ENCODE measurements at places on chromosomes 5 and 9.

DNA sequence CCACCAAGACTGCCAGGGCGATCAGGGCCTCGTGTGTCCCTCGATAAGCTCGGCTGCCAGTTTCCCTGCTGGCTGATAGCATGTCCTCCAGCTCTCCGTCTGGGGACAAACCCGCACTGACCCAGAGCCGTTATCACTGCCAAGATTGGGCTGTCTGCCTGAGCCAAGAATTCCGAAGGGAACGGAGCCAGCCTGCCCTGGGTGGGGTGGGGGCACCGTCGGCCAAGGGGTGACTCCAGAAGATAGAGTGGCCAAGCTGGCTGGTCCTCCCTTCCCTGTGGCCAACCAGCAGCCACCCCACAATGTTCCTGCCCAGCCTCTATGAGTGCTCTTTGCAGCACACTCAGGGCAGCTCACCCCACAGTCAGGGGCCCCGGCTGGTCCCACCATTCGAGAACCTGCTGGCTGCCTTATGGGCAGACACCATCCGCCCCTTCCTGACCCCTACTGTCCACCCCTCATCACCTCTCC, 29.4 kb downstream of the HRH2 start:
- DNase-seq = no peak

- DNase-seq = no peak
These were observed 38.6 kb upstream of the PCSK5 start for GRCh38 chr9:75851917-75852316.

DNA sequence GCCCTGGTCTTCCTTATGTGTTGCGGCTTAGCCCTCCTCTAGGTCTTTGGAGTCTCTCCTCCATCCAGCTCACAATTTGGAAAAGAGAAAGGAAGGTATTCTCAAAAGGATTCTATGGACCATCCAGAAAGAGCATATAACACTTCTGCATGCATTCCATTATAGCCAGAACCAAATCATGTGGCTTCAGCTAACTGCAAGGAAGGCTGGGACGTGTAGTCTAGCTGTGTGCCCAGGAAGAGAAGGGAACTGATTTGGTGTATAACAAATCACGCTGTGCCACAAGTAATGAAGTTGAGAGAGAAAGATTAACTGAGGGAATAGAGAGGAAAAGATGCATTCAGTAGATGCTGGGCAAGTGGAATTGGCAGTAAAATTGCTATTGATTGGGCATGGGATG, 43.7 kb downstream of the PLPPR1 start:
- DNase-seq = no peak

- DNase-seq = no peak
These were observed 113.0 kb upstream of the PCA3 start for GRCh38 chr9:76651119-76651705.

GRCh38 chr9:132042324-132042723, 37.3 kb downstream of the MED27 start:
- no peak for DNase-seq

DNA sequence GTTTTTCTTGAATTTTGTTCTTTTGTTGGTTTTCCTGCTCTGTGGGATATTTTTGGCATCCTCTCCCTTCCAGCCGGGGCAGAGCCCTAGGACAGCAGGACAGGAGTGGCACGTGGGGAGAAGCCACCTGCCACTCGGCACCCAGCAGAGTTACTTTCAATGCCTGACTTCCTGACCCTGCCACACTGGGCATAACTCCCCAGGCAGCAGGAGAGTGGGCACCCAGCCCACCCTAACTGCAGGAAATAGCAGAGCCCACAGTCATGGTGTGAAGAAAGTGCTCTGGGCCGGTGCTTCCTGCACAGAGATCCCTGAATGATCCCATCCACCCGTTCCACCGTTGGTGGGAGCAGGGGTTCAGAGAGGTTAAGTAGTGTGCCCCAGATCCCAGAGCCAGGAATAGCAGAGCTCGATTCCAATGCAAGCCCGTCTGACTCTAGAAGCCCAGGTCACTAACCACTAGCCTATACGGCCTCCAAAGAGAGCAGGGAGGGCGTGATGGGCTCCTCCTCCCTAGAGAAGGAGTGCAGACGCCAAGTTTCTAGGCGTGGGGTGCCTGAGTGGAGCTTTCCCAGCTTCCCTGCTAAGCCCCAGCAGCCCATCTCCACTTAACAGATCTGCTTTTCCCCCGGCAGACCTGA, 8.1 kb upstream of the NUP214 start:
- DNase-seq = no peak

GRCh38 chr9:113609562-113610318, 146.2 kb downstream of the RGS3 start:
- DNase-seq = no peak

DNA sequence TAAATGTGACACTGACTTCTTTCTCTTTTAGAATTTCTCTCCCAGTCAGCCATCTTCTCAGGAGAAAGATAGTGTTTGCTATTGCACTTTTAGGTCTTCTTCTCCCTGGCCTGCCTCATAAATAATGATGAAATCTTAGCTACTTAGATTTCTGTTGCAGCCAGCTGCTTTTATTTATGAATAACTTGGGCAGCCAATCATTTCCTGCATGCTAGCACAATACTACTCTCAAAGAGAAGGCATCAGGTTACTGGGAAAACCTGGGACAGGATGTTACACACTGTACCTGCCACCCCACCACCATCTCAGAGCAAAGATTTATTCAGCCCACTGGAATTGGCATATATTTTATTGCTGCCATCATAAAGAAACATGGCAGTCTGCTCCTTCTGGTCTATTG, 266.6 kb downstream of the PRELID2 start:
- no peak for DNase-seq

DNA sequence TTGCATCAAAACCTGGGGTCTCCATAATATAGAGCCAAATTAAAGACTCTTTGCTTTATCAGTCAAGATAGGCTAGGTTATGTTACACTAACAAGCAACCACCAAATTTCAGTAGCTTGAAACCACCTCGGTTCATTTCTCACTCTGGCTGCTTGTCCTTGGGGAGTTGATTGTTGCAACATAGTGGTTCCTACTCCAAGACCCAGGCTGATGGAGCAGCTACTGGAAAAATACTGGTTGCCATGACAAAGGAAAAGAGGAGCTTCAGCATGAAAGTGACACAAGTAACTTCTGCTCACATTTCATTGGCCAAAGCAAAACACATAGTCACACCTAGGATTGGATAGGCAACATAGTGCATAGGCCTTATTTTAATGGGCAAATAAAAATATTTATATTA, 18.5 kb upstream of the RCL1 start:
- no peak for DNase-seq

- DNase-seq = no peak
These were observed 92.1 kb upstream of the IL12B start for GRCh38 chr5:159422361-159422760.

- DNase-seq = no peak
These were observed 241.5 kb downstream of the MAN2A1 start for GRCh38 chr5:109931049-109931780.

DNA sequence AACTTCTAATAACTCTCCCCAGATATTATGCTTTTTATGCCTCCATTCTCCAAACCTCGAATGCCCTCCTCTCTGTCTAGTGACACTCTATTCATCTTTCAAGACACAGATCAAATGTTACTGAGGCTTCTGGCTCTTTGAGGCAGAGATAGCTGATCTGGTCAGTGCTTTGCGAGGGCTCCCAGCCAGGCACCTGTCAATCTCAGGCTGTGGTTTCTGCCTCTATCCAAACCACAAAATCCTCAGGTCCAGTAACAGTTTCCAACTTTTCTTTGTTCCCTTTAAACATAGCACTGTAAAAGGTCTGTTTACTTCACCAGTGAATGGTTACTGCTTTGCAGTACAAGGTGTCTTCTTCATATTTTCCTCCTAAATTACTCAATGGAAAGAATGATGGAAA, 11.5 kb upstream of the STK32A start:
- DNase-seq = no peak

DNA sequence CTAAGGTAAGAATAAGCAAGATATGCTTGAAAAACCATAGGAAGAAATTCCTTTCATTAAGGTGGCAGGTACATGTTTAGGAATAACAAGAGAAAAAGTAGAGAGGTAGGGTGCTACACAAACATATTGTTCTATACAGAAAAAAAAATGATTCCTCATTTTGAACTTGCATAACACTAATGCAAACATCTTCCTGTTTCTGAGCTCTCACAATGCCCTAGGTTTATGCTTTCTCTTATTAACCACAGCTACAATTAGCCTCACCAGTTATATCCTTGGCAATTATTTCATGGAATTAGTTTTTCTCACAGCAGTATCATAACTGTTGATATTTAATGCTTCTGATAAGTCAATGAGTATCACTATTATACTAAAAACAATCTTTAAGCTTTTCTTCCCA, 20.7 kb downstream of the CEMIP2 start:
- no peak for DNase-seq

DNA sequence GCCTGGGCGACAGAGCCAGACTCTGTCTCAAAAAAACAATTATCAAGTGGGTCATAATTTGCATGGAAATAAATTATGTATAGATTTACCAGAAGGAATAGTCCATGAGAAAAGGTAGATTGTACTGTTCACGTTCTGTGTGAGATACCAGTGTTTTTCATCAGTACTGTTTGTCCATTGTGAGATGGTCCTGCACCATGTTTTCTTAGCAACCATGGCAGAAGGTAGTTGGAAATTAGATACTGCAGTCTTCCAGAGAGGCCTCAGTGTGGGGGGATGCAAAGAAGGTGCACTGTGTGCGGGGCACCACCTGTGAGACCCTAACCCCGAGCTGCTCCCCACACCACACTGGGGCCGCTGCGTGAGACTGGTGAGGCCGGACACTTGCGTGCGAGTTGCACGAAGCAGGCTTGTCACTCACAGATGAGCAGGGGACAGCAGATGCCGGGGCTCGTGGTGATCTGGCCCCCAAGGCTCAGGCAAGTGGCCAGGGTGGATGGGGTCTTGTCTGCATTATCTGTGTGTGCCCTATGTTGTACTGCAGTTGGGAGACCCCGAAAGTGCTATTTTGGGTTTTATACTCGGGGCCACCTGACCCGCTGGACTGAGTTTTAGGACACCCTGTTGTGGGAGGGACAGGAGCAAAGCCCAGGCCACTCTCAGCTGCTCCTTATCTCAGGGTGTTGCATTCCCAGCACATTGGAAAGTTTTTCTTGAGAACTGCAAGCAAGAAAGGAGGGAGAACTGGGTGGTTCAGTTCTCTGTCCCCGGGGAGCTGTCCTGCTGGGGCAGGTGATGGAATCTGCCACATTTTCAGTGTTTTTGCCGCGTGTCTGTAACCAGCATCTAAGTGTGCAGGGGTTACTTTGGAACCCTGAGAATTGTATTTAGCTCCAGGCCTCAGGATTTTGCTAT, 61.9 kb downstream of the EHMT1 start:
- no peak for DNase-seq

DNA sequence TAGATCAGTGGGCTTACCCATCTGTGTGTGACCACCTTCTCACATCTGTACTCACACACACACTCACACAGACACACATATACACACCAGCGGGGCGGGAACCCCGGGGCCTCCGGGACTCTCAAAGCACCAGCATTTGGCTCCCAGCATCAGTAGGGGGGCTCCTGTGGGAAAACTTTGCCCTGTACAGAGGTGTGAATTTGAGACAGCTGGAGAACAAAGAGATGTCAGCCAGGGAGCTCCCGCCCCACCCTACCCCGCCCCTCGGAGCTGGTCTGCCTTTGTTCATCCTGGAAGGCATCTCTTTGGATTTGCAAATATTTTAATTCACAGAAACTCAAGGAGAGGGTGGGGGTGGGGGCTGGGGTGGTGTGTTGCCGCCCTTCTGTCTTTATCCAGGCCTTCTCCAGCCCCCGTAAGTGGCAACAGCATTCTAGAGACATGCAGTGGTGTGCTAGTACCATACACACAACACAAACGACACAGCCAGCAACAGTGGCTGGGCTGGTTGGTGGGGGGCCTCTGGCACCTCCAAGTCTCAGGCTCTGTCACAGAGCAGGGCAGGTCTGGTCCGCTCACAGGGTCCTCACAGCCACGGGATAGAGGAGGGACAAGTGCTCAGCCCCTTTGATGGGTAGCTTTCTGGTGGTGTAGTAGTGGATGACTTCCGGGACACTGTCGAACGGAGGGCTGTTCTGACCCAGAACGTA, 15.5 kb upstream of the SLC25A51 start:
- DNase-seq = no peak

DNA sequence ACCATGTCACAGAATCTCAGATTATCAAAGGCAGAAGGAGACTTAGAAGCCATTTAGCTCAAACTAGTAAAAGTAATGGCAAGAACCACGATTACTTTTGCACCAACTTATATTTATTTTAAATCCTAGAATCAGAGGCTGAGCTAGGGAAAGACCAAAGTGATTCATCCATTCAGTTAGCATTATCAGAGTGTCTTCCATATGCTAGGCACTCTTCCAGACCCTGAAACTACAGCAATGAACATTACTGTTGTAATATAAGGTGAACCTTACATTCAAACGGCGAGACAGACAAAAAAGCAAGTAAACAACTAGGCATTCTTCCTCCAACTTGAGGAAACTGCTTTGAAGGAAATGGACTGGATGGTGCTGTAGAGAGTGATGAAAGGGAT, 7.9 kb downstream of the PDE6A start:
- DNase-seq = no peak

DNA sequence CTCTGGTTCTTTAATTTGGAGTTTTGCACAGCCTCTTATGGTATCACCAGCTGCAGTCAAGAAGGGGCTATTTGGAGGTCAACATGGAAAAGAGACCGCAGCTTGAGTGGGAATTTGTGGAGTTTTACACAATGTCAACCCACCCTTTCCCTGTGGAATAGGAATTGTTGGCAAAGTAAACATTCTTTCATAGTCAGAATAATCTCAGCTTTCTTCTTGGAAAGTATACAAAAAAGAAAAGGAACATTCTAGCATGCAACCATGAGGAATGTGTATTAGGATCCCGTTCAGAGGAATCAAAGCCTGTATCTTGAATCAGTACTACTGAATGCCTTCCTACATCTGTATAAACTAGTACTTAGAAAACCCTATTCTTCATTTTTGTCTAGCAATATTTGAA, 107.6 kb downstream of the LURAP1L start:
- DNase-seq = no peak

All from NCI-H187 treated with DMSO at 0.1 percent for 48 hours (cell line).